Stimulated activated CD8-positive, alpha-beta memory T cell treated with anti-CD3 and anti-CD28 coated beads, Interleukin-2, amount 100 ng/mL, for 1 hour (primary cell): ENCODE measurements at places on chromosomes 11 and 22.

DNA sequence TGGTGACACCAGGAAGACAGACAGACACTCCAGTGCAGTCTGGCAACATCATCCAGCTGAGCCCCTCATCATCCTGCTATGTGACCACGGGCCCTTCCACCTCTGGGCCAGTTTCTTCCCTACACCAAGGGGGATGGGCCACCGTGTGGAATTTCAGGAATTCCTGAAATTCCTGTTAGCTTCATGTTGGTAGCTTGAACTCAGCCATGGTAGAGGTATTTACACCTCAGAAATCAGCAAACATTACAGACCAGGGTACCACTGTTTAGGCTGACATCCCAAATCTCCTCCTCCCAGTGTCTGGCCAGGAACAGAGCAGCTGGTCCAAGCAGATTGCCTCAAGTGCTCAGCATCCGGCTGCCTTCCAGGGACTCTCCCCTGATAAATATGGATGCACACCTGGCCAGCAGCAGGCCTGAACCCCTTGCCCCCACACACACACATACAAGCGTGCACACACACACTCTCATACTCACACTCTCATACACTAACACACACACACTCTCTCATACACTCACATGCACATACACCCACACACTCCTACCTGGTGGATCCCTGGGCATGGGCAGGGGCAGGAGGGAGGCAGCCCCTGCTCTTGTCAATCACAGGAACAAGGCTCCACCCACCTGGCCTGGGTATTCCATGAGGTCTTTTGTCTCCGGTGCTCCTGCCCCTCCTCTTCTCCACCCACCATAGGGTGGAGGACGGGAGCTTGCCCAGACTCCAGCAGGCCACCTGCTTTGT is 85.2 kb downstream of the BUD13 start:
- DNase-seq, result no peak

GRCh38 chr11:1460986-1461825 is 25.4 kb downstream of the MOB2 start:
- DNase-seq, result no peak

DNA sequence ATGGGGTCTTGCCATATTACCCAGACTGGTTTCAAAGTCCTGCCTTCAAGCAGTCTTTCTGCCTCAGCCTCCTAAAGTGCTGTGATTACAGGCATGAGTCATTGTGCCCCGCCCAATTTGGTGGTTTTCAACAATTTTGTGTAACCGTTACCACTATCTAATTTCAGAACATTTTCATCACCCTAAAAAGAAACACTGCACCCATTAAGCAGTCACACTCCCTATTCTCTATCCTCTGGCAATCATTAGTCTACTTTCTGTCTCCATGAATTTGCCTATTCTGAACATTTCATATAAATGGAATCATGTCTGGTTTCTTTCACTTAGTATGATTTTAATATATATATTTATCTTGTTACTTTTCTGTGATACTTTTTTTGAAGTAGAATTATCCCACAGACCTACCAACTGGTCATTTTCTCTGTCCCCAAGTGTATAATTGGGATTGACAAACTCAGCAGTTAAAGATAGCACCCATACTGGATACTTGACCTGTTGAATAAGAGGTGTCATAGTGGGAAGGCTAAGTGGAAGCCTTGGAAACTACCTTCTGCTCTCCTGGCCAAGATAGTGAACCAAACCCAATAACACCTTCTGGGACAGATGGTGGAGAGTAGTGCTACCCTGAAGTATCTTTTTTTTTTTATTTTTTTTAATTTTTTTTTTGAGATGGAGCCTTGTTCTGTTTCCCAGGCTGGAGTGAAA is 64.8 kb downstream of the STIM1 start:
- DNase-seq, result peak; percentile 53

GRCh38 chr11:113363406-113363805 is 24.2 kb upstream of the ANKK1 start:
- DNase-seq, result no peak

DNA sequence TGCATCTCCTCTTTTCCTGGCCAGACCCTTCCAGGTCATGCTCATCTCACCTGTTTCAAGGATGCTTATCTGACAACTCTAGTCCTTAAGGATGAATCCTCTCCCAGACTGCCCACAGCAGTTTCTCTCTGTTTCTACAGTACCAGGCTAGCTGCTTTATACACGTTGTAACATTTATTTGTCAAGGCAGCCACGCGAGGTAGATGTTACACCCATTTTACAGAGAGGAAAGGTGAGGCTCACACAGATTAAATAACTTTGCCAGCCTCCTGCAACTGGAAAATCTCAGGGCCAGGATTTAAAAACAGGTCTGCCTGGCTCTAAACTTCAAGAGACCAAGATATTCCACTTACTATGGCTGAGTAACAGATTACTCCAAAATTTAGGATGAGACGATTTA is 45.7 kb upstream of the E2F8 start:
- no peak for DNase-seq

GRCh38 chr11:2369320-2369719 is 7.8 kb upstream of the CD81 start:
- no peak for DNase-seq

DNA sequence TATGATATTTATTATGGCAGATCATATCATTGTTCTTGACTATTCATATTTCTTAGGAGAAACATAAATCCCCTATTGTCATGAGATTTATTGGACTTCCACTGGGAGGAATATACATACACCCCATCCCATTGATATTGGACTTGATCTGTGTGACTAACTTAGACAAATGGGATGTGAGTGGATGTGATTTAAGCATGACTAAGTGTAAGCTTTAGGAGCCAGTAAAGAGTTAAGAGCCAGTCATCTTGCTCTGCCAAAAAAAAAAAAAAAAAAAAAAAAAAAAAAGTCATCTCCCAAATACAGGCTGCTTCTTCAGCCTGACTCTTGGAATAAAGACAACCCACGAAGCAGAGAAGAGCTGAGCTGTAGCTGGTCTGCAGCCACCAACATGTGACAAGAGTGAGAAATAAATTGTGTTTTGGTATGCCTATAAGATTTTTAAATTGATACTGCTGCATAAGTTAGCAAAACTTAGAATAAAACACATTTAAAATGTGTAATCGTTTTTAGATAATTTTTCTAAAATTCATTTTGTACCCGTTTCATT is 595.0 kb upstream of the LRRC4C start:
- DNase-seq, result no peak

- DNase-seq, result no peak
These were observed 2.1 kb downstream of the ARAP1 start for GRCh38 chr11:72750086-72750485.

DNA sequence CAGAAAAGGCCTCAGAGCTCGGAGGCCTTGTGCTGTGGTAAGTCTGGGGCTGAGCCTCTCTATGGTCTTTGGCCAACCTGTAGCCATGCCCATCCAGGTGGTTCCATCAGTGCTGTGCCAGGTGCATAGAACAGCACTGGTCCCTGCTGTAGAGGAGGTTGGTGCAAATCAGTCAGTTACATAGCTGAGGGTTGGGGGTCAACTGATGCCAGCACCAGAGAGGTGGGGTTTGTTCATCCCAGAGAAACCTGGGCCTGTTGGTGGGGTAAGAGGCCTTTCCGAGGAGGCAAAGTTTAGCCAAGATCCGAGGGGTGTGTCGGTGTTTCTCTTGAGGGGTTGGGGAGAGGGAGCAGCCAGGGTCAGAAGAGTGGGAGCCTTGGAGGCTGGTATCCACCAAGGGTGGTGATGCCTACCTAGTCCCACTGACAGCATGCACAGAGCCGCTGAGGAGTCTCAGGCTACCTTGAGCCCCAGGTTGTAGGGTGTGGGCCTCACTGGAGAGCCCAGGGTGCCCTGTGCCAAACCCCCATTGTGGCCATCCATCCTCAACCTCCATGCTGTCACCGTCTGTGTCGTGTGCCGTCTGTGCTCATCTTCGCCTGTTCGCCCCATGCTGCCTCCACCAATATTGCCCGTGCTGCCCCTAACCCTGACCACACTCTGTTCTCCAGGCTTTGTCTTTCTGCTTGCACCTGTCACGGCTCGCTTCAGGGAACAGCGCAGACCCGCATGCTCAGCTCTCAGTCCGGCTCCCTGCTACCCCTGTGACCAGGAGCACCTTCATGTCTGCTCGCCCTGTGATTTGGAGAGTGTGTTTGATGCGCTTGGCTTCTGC is 78.7 kb upstream of the SUSD2 start:
- DNase-seq, result no peak

DNA sequence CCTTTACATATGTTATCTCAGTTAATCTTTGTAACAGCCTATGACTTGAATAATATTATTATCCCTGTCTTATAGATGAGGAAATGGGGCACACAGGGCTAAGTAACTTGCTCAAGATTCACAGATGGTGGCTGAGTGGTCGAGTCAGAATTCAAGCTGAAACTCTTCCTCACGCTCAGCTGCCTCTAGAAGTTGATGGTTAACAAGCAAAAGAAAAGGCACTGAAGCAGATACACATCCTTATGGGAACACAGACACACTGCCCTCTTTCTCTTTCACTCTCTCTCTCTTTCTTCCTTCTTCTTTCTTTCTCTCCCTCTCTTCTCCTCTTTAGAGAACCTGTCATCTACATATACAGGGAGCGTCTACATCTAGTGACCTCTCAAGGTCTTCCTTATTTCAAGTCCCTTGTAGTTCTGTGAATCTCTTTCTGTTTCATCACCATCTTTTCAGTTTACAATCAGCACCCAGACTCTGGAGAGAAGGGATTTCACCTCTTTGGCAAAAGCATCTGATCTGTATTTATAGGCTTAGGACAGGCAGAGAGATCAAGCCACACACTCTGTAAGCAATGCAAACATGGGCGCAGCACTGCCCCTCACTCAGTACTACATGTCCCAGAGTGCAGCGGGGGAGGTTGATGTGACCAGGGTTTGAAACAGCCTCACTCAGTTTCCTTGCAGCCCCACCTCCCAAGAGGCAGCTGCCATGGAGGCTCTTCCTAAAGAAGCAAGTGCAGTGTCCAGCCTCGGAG is 75.7 kb downstream of the GRAMD1B start:
- no peak for DNase-seq

GRCh38 chr11:119172513-119172912 is 4.0 kb downstream of the NLRX1 start:
- DNase-seq, result no peak

DNA sequence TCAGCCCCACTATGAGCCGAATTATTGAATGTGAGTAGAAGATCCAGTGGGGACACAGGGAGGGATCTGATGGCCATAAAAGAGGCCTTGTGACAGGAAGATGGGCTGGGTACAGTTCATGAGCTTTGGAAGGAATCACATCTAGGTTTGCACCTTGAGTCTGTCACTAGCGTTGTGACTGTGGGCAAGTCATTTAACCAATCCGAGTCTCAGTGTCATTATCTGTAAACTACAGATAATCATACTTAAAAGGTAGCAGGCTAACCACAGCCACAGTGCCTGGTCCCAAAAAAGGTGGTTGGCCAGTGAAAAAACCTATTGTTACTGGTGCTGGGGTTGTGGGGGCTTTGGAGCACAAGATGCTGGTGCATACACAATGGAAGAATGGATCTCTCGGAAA is 3.8 kb downstream of the HEPN1 start:
- DNase-seq, result no peak

GRCh38 chr11:40292721-40293508 is 1166.5 kb downstream of the LRRC4C start:
- no peak for DNase-seq

DNA sequence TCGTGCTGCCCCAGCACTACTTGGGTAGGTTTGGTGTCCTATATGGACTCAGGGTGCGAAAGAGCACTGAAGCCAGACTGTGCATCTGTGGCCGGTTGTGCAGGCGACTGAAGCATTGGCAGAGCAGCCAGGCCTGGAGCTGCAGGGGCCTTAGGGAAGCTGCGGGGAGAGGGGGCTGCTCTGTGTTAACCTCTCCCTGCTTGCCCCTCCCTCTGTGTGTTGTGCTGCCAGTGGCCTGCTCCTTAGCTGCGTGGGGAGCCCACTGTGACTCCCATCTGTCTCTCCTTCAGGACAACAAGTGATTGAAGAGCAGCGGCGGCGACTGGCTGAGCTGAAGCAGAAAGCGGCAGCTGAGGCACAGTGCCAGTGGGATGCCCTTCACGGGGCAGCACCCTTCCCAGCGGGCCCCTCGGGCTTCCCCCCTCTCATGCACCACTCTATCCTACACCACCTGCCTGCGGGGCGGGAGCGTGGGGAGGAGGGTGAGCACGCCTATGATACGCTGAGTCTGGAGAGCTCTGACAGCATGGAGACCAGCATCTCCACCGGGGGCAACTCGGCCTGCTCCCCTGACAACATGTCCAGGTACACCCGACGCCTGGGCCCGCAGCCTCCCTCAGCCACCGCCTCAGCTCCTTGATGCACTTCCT is 34.3 kb downstream of the TREH start:
- DNase-seq, result no peak

GRCh38 chr11:37390576-37391083 is 792.6 kb upstream of the RAG2 start:
- no peak for DNase-seq

- no peak for DNase-seq
These were observed 7.8 kb downstream of the KCNE3 start for GRCh38 chr11:74459584-74459983.

- DNase-seq, result no peak
These were observed 9.4 kb upstream of the CALCA start for GRCh38 chr11:14981507-14981906.

DNA sequence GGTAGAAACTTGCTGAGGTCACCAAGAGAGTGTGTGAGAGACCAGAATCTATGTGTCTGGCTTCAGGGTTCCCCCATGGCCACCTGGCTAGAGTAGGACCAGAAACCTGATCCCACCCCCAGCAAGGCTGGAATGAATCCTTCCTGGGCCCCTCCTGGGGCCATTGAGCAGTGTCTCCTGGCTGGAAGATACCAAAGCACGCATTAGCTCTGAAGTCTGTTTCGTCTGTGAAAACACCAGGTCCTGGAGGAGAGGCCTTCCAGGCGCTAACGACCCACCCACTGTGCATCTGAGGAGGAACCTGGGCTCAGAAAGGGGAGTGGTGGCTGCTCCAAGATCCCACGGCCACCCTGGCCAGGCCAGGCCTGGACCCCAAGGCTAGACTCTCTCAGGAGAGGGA is 15.5 kb upstream of the TSKU start:
- DNase-seq, result no peak

DNA sequence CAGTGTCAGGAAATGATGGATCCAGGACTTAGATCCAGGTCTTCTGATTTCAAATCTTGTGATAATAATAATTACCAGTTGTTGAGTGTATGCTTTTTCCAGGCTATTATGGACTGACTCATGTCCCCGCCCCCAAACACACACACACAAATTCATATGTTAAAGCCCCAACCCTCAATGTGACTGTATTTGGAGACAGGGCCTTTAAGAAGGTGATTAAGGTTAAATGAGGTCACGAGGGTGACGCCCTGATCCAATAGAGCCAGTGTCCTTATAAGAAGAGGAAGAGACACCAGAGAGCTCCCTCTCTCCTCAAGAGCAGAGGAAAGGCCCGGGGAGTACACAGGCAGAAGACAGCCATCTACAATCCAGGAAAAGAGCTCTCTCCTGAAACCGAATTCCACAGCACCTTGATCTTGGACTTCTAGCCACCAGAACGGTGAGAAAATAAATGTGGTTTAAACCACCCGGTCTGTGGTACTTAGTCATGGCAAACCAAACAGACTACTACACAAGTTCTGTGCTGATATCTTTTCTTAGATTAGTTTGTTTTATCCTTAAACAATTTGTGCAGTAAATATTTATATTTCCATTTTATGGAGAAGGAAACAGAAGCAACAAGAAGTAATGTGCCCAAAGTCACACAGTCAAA is 8.2 kb downstream of the TMPRSS5 start:
- no peak for DNase-seq
